Activated naive CD4-positive, alpha-beta T cell treated with anti-CD3 and anti-CD28 coated beads, Interleukin-2, amount 50 U/mL, for 72 hours (primary cell): ENCODE measurements at places on chromosomes 16 and 17.

DNA sequence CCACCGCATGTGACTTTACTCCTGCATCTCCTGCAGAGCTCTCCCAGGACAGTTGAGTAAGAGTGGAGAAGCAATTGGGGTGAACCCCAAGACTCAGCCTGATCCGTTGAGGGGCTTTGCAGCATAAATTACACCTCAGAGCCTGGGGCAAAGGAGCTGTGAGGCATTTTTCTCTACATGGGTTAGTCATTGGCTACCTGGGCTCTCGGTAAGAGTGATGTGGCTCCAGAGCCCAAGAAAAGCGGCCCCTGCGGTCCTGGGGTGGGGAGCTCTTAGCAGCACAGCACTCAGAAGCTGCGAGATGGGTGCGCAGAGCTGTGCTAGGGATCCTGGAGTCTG, 40.4 kb upstream of the C16orf78 start:
- no peak for DNase-seq

DNA sequence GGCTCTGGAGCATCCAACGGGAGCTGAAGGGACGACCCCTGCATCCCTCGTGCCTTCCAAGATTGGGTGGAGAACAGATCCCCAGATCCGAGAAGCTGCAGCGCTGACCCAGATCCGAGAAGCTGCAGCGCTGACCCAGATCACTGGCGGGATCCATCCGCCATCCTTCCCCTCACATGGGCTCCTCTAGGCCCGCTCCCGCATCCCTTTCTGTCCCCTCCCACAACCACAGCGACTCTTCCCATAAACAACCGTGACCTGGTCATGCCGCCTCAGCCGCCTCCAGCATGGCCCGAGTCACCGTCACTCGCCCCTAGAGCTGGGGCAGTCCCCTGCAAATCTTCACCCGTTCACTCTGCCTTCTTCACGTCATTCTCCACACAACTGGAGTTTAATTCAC, 124.9 kb downstream of the UTP18 start:
- no peak for DNase-seq

DNA sequence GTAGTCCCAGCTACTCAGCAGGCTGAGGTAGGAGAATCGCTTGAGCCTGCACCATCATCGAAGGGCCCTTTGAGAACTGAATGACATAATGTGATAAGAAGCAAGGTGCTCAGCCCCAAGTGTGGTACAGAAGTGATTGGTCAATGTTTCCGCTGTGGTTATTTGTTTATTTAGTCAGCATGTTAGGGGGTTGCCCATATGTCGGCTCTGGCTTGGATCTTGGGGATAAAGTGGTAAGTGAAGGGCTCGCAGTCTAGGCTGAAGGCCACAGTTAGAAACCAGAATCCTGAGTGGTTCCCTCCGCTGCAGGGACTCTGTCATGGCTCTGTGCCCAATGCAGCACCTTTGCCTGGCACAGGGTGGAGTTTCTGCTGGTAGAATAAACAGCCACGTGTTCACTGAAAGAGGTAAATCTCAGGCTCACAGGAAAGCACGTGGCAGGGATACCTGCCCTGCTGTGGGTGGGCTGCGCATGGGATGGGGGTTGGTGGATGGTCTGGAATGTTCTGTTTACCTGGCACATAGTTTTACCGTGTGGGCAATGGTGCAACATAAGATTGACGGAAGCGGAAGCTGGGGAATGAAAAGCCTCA, 35.4 kb downstream of the SYT17 start:
- no peak for DNase-seq

DNA sequence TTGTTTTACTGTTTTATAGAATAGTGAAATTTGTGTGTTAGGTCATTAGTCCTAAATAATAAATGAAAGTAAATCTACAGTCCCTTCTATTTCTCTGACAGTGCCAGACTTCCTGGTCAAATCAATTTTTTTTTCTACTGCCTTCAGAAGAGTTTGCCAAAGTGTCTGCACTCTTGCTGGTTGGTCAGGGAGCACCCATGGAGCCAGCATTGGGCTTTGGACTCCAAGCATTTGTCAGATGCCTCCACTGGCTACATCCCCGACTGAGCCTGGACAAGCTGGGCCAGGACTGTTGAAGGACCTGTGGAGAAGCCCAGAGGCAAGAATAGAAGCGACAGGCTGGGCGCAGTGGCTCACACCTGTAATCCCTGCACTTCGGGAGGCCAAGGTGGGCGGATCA, 53.7 kb downstream of the ELAC2 start:
- no peak for DNase-seq
